ENCODE measurements at places on chromosomes 13 and 19. TPM values are rescaled to one million over a fixed set of nuclear protein-coding genes. Genes with fewer than 3 reads are reported as not detected.

GRCh38 chr19:28881616-28882015 lies 331.3 kb downstream of the UQCRFS1 start:
- no peak for DNase-seq

- DNase-seq = no peak
These were observed 77.6 kb downstream of the LRCH1 start for GRCh38 chr13:46630431-46631178.

GRCh38 chr13:106772006-106772601 lies 204.2 kb upstream of the ARGLU1 start:
- DNase-seq = no peak

DNA sequence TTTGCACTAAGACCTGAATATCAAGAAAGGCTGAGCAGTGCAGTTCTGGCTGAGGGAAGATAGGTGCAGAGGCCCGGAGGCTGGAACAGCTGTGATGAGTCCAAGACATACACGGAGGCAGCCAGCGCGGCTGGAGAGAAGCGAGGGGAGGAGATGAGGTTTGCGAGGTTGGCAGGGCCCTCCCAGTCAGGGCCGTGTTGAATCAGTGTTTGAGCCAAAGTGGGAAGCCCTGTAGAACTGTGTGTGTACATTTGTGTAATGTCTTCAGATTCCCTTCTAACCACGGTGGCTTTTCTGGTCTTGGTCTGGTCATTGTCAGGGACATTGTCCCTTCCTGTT lies 34.9 kb downstream of the PAK4 start:
- DNase-seq = no peak

GRCh38 chr13:57996717-57997116 lies 365.2 kb downstream of the PCDH17 start:
- no peak for DNase-seq

DNA sequence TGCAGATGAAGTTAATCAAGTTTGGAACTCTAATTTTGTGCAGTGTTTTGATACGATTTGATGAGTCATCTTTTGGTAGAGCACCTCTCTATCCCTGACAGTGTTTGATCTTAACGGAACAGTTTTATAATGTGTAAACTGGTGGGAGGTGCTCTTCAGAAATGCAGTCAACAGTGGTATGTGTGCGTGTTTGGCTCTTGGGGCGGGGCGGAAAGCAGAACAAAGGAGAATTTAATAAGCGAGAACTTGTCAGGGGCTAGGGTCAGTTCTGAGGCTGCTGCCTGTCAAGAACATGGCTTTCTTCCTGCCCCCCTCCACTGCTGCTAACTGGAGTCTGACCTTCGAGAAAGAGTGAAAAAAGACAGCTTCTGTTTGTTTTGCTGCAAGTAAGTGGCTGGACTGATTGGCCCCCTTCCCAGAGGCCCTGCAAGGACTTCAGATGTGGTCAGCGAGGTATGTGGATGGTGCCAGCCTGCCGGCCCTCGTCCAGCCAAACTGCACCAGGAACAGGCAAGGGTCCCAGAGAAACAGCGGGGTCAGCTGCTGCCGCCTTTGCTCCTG lies 40.8 kb downstream of the BBC3 start:
- DNase-seq = no peak

DNA sequence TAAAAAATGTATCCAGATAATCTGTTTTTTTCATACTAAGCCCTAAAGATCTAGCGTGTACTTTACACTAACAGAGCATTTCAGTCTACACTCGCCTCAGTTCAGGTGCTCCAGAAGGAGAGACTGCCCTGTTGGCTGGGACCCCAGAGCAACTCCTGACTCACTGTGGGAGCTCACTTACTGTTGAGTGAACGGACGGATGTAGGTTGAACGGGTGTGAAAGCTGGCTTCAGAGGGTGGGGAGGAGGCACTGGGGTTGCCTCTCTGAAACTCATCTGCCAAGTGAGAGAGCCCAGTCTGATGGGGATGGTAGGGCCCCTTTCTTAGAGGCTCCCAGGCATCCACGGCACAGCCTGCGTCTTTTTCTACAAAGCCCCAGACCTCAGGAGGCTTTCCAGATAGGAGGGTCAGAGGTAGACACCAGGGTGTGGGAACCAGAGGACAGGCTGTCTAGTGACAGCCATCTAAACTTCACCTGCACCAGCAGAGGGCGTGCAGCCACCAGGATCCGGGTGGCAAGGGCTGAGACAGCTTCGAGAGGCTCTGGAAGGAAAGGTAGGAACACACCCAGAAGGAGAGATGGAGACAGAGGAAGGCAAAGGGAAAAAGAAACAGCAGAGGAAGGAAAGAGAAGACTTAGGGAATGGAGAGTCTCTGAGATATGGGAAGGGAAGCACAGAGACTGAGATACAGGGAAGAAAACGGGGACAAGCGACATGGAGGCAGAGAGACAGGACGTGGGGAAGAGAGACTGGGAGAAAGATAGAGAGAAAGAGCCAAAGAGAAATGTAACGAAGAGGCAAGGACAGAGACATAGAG lies 3.7 kb downstream of the KASH5 start:
- DNase-seq = peak; percentile 94

DNA sequence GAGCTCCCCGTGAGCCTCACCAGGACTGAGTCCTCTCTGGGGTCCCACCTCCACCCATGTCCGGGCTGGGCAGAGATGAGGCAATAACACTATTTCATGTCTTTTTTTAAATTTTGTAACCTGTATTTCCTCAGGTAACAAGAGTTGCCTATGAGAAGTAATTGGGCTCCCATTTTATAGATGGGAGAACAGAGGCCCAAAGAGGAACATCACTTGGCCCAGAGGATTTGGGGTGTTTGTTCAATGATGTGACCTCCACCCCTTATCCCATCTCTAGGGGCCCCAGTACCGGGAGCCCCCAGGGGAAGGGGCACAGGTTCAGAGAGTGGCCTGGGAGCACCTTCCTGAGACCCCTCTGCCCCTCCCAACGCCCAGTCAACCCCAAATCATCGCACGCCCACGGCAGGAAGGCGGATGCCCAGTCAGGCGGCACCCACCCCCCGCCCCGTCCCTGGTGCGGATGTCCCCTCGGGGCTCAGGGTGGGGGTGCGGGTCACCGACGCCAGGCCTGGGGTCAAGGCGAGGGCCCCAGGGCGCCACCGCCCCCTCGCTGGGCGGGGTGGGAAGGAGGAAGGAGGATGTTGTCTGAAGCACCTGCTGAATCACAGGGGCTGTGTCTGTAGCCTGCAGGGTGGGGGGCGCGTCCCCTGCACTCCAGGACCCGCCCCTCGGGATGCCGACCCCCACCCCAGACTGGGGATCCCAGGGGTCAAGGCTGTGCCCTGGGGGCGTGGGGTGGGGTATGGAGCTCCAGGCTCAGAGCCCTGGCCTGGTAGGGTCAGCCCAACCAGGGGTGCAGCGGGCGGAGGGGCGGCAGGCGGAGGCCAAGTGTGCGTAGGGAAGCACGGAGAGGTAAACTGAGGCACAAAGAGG lies 9.0 kb upstream of the CIRBP start:
- DNase-seq = peak; percentile 90

- DNase-seq = no peak
These were observed at the start of gene CELF5 for GRCh38 chr19:3224346-3225168. Gene CELF5 (plus strand): TSS chr19:3224661. CDS start chr19:3224740, 79 bp downstream.

- DNase-seq = no peak
These were observed 39.1 kb upstream of the TFDP1 start for GRCh38 chr13:113545455-113545930.

- no peak for DNase-seq
These were observed 4.8 kb upstream of the SDHAF1 start for GRCh38 chr19:35990156-35990555.

GRCh38 chr13:32731576-32731975 lies 145.3 kb downstream of the PDS5B start:
- no peak for DNase-seq

DNA sequence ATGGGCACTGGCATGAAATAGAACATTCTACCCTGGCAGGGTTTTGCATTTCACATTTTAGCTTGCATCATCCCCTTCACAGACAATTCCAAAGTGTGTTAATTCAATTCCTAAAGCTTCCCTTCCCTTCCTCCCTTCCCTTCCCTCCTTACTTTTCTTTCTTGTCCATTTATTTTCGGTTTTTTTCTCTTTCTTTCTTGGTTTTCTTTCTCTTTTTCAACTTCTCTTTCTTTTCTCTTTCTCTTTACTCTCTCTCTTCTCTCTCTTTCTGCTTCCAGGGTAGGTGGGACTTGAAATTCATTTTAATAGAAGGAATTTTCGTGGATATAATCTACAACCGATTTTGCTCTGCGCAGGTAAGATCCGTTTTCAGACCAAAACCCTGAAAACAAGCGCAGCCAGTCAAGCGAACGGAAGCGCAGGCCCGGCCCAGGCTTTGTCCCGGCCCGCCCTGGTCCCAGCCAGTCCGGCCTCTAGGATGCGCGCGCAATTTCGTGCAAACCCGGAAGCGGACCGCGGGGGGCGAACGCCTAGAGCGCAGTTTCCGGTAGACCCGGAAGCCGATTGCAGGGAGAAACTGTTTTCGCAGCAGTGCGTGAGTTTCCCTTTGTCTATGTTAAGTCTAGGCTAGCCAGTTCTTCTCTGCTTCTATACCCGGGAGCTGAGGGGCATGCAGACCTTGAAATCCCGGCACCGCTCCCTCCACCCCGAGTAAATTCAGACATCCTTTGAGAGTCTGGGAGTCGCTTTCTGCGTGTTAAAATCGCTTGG lies at the start of gene ZNF528:
ZNF528 (plus strand) TSS at position 540 of the 771 bp plus-strand sequence. CDS start 4,165 bp downstream, outside the sequence.
- DNase-seq = peak; percentile 94

GRCh38 chr13:40175639-40176038 lies 490.8 kb downstream of the FOXO1 start:
- DNase-seq = no peak

GRCh38 chr19:46868025-46868802 lies 7.4 kb downstream of the ARHGAP35 start:
- no peak for DNase-seq

DNA sequence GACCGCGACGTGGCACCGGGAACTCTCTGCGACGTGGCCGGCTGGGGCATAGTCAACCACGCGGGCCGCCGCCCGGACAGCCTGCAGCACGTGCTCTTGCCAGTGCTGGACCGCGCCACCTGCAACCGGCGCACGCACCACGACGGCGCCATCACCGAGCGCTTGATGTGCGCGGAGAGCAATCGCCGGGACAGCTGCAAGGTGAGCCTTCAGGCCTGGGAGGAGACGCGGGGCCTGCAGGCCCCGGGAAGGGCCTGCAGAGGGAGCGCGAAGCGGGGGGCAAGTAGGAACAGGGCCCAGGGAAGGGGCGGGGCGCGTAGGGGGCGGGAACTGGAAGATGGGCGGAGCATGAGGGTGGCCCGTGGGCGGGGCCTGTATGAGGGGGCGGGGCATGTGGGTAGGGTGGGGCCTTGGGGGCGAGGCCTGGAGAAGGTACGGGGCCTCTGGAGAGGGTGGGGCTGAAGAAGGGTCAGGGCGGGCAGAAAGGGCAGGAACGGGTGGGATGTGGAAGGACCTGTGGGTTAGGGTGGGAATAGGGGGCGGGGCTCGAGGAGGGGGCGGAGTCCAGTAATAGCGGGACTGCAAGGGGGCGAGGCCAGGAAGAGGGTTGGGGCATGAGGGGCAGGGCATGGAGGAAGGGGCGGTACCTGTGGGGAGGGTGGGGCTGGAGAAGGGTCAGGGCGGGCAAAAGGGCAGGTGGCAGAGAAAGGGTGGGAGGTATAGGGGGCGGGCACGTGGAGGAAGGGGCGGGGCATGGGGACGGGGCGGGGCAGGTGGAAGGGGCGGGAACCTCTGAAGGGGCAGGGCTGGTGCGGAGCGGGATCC lies 2.5 kb downstream of the CFD start:
- DNase-seq = no peak

- no peak for DNase-seq
These were observed 13.2 kb downstream of the NUCB1 start for GRCh38 chr19:48913114-48913889.

- no peak for DNase-seq
These were observed 938 bp downstream of the JSRP1 start for GRCh38 chr19:2255112-2255845.

- no peak for DNase-seq
These were observed 1.6 kb downstream of the LINGO3 start for GRCh38 chr19:2306281-2306806.

DNA sequence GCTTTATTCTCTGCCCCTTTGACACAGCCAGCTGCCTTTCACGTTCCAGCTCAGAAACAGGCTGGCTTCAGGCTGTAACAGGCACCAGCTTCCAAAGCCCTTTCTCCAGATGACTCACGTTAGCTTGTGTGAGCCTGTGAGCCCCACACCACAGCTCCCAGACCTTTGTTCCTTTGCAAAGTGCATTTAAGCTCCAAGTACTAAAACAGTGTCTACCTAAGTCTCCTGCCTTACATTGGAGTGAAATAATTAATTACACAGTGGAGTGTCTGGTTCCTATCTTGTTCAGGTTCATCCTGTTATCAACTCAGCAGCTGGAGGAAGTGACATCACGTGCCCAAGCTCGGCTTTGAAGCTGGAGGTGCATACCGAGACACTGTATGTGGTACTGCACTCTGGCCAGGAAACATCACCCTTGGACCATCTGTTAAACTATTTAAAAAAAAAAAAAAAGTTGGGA lies 475.8 kb downstream of the FOXO1 start:
- no peak for DNase-seq

DNA sequence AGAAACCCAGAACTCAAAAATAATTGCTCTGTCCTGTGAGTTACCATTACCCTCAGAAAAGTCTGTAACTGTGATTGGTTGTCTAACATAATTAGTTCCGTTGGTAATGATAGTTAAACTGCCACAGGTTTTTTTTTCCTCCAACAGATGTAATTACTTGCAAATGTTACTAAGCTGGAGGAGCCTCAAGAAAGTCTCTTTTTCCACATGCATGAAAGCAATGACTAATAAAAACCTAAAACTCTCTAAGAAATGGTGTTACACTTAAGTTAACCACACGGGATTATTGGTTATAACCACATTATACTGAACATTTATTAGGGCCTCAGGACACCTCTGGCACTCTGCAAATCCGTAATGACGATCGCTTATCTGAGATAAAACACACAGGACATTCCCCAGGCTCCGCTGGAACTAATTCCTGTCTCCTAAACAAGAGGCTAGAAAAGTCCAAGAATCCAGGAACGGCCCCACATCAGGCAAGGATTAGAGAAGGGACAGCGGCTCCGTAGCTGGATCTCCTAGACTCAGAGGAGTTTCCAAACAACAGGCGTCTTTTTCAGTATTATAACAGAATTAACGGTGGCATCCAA lies 753 bp downstream of the ZNF235 start:
- DNase-seq = no peak

DNA sequence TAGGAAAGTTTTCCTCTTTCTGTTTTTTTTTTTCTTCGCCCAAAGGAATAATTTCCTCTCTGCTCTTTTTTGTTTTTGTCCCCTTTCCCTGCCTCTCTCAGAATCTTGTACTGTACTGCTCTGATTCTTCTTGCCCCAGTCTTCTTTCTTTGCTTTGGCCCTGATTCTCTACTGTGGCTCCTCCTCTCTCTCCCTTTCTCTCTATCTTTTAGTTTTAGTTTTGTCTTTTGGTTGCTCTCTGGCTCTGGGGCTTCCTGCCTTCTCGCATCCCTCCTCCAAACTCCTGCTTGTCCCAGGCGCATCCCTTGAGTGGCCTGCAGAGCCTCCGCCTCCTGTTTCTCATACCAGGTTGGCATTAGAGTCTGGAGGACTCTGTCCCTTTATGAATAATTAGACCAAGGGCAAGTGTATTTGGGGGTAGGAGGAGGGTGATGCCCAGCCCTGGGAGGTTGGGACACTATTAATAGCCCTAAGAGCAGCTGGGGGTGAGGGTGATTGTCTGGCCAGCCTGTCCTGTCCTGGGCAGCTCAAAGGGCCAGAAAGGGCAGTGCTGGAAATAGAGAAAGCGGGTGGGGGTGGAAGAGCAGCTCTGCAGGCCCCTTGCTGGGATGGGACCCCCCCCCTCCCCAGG lies 39.1 kb downstream of the LYL1 start:
- no peak for DNase-seq

CLEC17A gene
- not detected for total RNA-seq

MBD3L3 gene
- not detected for total RNA-seq

WASF3 gene
- 7.3 TPM for total RNA-seq

KIRREL2 gene
- not detected for total RNA-seq
